Osteoblast (primary cell): ENCODE measurements at places on chromosomes 7 and 10. TPM values are rescaled to one million over a fixed set of nuclear protein-coding genes. Genes with fewer than 3 reads are reported as not detected.
A peak's percentile ranks its signal among the peaks of the same experiment; 100 is the strongest.

- H3K27me3 ChIP-seq: peaks cover 55% of the 10 kb centered on the region
- H3K4me1 ChIP-seq: peaks cover 13% of the 10 kb centered on the region
- no peaks in the 10 kb centered on the region for H3K36me3 ChIP-seq
- H3K27ac ChIP-seq: no peak overlapping the region
- peak overlapping the region; percentile 63 for H3K4me3 ChIP-seq
These were observed 1.2 kb upstream of the TMEM178B start for GRCh38 chr7:141072548-141073172.

GRCh38 chr10:80493522-80494051 lies 39.5 kb downstream of the TSPAN14 start:
- H3K4me3 ChIP-seq: peak overlapping the region; percentile 9
- H3K4me1 ChIP-seq: peaks cover 45% of the 10 kb centered on the region
- no peaks in the 10 kb centered on the region for H3K36me3 ChIP-seq
- H3K27me3 ChIP-seq: no peaks in the 10 kb centered on the region

- no peaks in the 10 kb centered on the region for H3K27me3 ChIP-seq
- no peak for DNase-seq
- H3K4me1 ChIP-seq: no peaks in the 10 kb centered on the region
These were observed 400.1 kb downstream of the PARD3 start for GRCh38 chr10:34415039-34415438.

GRCh38 chr10:67815571-67816059 lies 22.4 kb downstream of the DNAJC12 start:
- H3K27ac ChIP-seq: no peak overlapping the region
- no peaks in the 10 kb centered on the region for H3K36me3 ChIP-seq
- peaks cover 5% of the 10 kb centered on the region for H3K4me1 ChIP-seq
- DNase-seq: peak; percentile 70
- no peak overlapping the region for H3K4me3 ChIP-seq
- H3K27me3 ChIP-seq: no peaks in the 10 kb centered on the region

DNA sequence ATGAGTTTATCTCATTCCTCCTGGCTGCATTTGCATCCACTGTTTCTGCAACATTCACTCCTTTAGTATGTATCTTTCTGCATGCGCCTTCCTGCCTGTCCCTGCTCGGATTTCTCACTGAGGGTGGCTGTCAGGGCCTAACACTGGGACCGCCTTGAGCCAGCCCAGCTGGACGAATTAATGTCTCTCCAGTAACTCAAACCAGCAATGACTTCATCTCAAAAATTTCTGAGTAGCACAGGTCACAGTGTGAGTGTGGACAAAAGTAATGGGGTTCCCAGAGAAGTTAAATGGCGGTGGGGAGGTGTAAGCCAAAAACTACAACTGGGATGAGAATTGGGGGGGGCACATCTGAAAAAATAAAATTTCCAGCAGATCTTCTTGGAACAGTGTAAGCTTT lies 444.0 kb upstream of the MGMT start:
- H3K4me3 ChIP-seq: no peak overlapping the region
- peak; percentile 52 for DNase-seq
- no peak overlapping the region for H3K27ac ChIP-seq
- no peaks in the 10 kb centered on the region for H3K36me3 ChIP-seq
- no peaks in the 10 kb centered on the region for H3K4me1 ChIP-seq

- peak overlapping the region; percentile 67 for H3K27ac ChIP-seq
- peaks cover 24% of the 10 kb centered on the region for H3K36me3 ChIP-seq
- peaks cover 22% of the 10 kb centered on the region for H3K4me1 ChIP-seq
- H3K27me3 ChIP-seq: no peaks in the 10 kb centered on the region
- peak; percentile 91 for DNase-seq
- H3K4me3 ChIP-seq: no peak overlapping the region
These were observed 1.2 kb upstream of the SMNDC1 start for GRCh38 chr10:110305767-110306451.

- H3K36me3 ChIP-seq: peaks cover 37% of the 10 kb centered on the region
- DNase-seq: no peak
- no peaks in the 10 kb centered on the region for H3K27me3 ChIP-seq
- peak overlapping the region; percentile 98 for H3K27ac ChIP-seq
These were observed 1.1 kb downstream of the HNRNPA2B1 start for GRCh38 chr7:26199301-26200037.

DNA sequence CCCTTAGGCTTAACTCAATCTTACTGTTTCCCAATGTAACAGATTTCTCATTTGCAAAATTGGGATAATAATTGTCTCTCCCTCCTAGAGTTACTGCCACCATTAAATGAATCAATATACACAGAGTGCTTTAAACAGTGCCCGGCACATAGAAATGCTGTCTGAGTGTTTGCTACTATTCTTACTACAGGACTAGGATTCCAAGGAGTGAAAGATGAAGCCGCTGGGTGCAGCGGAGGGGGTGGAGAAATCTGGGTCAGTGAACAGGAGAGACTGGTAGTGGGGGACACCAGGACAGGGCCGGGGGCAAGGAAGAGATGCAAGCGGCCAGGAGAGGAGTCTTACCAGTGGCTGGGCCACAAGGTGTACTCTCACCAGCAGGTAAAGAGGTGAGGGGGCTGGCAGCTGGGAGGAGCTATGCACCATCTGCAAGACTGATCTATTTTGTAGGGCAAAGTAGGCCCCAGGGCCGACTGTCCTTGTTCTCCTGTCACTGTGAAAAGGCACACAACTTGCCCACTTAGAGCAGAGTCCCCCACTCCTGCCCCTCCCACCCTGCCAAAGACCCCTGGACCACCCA lies 18.5 kb upstream of the PRRT4 start:
- no peaks in the 10 kb centered on the region for H3K4me1 ChIP-seq
- no peak overlapping the region for H3K27ac ChIP-seq
- DNase-seq: peak; percentile 39
- no peaks in the 10 kb centered on the region for H3K36me3 ChIP-seq
- H3K27me3 ChIP-seq: peaks cover 10% of the 10 kb centered on the region
- H3K4me3 ChIP-seq: no peak overlapping the region

GRCh38 chr7:135716677-135717238 lies 11.2 kb downstream of the SLC13A4 start:
- H3K27me3 ChIP-seq: no peaks in the 10 kb centered on the region
- DNase-seq: peak; percentile 86
- H3K27ac ChIP-seq: peak overlapping the region; percentile 21

- no peak overlapping the region for H3K27ac ChIP-seq
- DNase-seq: no peak
- H3K4me3 ChIP-seq: no peak overlapping the region
- H3K36me3 ChIP-seq: no peaks in the 10 kb centered on the region
These were observed 66.0 kb upstream of the SHH start for GRCh38 chr7:155878250-155878649.

DNA sequence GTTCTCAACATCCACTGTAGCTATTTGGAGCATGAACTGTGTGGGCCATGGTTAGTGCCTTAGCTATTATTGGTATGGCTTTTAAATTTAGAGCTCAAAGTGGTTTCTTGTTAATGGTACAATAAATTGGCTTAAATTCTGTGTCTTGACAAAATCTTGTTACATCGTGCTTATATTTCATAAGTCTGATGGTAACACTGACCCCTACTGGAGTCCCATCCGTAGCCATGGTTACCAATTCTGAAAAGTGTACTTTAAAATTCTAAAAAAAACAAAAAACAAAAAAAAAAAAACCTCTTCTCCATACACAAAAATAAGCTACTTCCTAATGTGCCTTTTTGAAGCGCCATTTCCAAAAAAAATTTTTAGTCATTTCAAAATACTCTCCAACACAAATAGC lies 6.4 kb upstream of the RPP30 start:
- peaks cover 8% of the 10 kb centered on the region for H3K27me3 ChIP-seq
- H3K4me1 ChIP-seq: no peaks in the 10 kb centered on the region
- no peak for DNase-seq

DNA sequence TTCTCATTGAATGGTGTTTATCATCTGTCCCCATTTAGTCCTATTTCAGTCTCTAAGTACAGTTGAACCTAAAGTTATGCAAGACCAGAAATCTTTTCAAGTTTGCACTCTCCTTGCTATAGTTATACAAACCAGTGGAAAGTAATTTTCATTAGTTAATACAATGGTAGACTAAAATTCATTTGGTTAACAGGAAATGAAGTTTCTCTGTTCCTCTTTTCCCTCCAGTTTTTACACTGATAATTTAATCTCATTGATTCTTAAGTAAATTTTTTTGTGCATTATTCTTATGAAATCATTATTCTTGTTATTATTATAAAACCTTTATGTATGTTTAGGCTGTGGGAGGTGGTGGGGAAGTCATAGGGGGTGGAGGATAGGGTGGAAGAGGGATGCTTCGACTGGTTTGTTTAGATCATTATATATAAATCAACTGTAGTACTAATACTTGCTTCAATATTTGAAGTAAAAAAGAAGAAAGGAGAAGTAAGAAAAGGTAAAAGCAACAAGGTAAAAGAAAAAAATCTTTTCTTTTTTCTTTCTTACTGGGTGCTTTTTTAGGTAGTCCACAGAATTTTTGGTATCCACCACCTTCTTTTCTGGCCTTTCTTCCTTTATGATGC lies 104.1 kb downstream of the GPR85 start:
- H3K4me3 ChIP-seq: no peak overlapping the region
- H3K4me1 ChIP-seq: peaks cover 33% of the 10 kb centered on the region

DNA sequence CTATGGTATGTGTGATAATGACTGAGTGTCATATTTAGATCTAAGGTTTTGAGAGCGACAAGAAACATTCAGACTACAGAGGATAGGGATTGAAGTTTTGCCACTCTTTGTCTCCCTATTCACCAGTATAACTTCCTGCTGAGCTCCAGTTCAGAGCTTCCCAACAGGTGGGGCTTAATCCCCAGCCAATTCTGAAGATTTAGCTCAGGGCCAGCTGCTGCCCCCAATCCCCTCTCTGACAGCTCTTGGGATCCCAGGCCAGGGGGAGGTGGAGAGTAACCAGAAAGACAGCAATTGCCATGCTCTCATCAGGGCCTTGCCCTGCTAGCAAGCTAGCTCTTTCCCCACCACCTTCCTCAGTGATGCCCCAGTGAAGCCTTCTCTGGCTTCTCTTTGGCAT lies 57.8 kb downstream of the TRIL start:
- H3K36me3 ChIP-seq: no peaks in the 10 kb centered on the region
- no peak overlapping the region for H3K4me3 ChIP-seq
- H3K4me1 ChIP-seq: peaks cover 5% of the 10 kb centered on the region
- H3K27me3 ChIP-seq: peaks cover 3% of the 10 kb centered on the region
- H3K27ac ChIP-seq: no peak overlapping the region

DNA sequence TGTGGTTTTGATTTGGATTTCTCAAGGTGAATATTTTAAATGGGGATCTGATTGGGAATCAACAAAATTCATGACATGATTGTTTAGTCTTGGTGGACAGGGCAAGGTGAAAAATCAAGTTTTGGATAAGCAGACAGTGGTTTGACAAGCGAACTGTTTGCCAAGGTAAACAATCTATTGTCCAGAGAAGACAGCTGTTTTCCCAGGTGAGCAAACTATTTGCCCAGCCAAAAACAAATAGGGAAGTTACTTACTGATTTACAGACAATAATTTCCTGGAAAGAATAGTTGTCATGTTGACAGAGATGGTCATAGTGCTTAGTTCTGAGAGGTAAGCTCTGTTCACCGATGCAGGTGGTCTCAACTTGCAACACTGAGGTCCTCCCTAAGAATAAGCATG lies 94.0 kb upstream of the STEAP1B start:
- H3K4me3 ChIP-seq: no peak overlapping the region
- no peaks in the 10 kb centered on the region for H3K27me3 ChIP-seq
- DNase-seq: no peak
- H3K36me3 ChIP-seq: no peaks in the 10 kb centered on the region

- no peak overlapping the region for H3K4me3 ChIP-seq
- H3K36me3 ChIP-seq: peaks cover 12% of the 10 kb centered on the region
- no peaks in the 10 kb centered on the region for H3K27me3 ChIP-seq
- peaks cover 9% of the 10 kb centered on the region for H3K4me1 ChIP-seq
- H3K27ac ChIP-seq: no peak overlapping the region
- DNase-seq: no peak
These were observed 5.2 kb downstream of the GOT1 start for GRCh38 chr10:99425204-99425603.

DNA sequence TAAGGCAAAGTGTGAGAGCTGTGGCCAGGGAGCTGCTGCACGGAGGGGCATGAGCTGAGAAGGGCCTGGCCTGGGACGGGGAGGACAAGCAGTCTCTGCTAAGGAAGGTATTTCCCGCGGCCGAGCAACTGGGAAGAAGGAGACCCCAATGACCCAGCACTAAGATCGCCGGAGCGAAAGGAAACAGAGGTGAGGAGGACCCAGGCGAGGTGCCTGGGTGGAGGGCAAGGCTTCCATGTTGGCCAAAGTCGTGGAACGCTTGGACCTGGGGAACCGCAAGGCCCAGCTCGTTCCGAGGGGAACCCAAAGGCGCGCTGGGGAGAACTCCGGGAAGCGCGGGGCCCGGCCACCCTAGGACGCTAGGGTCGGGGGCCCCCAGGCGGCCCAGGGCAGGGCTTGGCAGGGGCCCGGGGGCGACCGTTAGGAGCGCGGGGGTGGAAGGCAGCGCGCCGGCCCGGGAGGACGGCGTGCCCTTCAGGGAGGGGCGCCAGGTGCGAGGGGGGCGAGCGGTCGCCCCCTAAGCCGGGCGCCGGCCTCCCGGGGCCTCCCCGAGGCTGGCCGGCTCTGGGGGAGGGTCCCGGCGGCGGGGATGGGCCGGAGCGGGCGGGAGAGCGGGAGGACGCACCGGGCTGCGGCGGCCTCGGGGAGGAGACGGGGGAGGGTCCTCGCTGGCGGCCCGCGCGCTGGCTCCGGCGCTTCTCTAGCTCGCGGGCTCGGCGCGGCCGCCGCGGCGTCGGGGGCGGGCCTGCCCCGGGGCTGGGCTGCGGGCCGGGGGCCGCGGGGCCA lies 545 bp downstream of the GIGYF1 start:
- peak overlapping the region; percentile 83 for H3K4me3 ChIP-seq
- no peaks in the 10 kb centered on the region for H3K27me3 ChIP-seq
- no peaks in the 10 kb centered on the region for H3K36me3 ChIP-seq
- peaks cover 14% of the 10 kb centered on the region for H3K4me1 ChIP-seq
- no peak overlapping the region for H3K27ac ChIP-seq

DNA sequence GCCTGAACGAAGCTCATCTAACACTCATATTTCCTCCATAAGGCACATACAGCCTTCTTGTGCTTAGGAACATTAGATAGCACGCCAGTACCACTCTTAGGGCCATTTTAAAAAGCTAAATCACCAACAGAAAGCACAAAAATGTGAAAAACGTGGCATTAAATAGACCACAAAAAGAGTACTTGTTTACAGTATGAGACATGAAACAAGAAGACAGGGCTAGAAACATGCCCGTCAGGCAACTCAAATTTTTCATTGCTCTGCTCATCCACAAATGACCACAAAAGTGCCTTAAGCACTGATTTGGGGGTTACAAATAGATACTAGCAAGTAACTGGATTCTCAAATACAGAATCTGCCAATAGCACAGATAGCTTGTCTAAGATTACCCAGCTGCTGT lies 67.8 kb downstream of the ELMO1 start:
- H3K36me3 ChIP-seq: no peaks in the 10 kb centered on the region
- H3K4me3 ChIP-seq: no peak overlapping the region
- H3K4me1 ChIP-seq: no peaks in the 10 kb centered on the region
- H3K27ac ChIP-seq: no peak overlapping the region

Gene ZNF775
- 5.0 and 6.2 TPM in 2 replicates for total RNA-seq

Gene LRRD1
- 0.29 and 0.36 TPM in 2 replicates for total RNA-seq

Gene ITIH2
- not detected in 2 replicates for total RNA-seq

Gene LRWD1
- 20.0 and 24.2 TPM in 2 replicates for total RNA-seq
